ENCODE measurements at places on chromosomes 6 and 20.

DNA sequence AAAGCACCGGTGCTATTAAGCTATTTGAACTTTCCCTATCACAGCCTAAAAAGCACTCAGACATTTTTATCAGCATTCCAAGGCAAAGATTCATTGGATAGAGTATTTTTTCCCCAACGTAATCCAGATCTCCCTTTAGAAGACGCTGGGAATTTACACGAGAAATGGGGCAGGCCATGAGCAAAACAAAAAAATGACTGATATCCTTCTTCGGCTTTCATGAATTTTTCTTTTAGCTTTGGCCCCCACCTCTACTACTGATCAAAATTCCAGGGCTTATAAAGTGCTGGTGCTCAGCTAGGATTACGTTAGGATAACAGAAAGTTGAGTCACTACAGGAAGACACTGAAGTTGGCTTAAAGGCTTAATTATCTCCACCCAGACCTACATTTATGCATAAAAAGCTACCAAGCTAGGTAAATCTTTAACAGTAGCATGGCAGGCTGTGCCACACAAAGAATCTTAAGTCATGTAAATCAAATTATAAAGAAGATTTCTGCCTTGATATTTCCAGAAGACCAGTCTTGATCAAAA, 418.5 kb upstream of the BTBD3 start:
- no peak for DNase-seq

GRCh38 chr6:88163616-88164015, 2.5 kb downstream of the CNR1 start:
- no peak for DNase-seq

GRCh38 chr20:54078296-54078984, 8.0 kb upstream of the BCAS1 start:
- DNase-seq: no peak

DNA sequence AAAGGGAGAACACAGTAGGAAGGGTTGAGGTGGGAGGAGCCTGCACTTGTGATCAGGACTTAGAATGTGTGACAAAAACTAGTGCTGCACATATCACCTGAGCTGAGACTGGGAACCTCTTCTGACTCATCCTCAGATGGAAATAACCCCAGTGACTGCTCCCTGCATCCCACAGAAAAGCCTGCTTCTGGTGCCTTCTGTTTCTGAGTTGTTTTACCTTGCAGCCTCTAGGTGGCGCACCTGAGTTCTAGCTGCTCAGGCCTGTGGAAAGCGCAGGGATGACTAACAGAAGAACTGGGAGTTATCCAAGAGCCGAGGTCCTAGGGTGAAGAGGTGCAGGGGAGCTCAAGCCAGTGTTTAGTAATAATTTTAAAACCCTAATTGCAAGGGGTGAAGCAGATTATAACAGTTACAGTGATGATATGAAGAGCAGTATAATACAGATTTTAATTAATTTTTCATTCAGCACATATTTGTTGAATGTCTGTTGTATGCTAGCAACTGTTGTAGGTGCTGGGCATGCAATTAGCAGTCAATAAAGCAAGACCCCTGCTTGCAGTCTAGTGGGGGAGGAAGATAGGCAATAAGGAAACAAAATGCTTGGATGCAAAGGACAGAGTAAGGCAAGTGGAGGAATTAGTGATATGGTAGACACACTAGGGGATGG, 302.5 kb downstream of the DHX35 start:
- peak; percentile 21 for DNase-seq

DNA sequence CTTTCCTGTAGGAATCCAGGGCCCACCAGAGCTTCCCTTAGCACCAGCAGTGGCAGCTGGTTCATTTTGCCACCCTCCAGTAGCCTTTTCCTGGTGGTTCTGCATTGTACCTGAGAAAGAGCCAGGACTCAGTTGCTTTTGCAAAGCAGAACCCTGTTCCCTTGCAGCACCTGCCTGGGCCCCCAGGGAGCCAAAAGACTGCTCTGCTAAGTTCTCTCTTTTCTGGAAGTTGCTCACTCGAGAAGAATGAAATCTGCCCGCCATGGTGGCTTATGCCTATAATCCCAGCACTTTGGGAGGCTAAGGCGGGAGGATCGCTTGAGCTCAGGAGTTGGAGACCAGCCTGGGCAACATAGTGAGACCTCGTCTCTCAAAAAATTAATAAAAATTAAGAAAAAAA, 24.0 kb downstream of the GHRH start:
- DNase-seq: no peak

GRCh38 chr6:42294759-42295158, 77.1 kb upstream of the MRPS10 start:
- DNase-seq: no peak

GRCh38 chr20:49890471-49891361, 24.6 kb downstream of the SPATA2 start:
- no peak for DNase-seq

GRCh38 chr6:136546331-136546730, 3.9 kb downstream of the MAP7 start:
- no peak for DNase-seq

DNA sequence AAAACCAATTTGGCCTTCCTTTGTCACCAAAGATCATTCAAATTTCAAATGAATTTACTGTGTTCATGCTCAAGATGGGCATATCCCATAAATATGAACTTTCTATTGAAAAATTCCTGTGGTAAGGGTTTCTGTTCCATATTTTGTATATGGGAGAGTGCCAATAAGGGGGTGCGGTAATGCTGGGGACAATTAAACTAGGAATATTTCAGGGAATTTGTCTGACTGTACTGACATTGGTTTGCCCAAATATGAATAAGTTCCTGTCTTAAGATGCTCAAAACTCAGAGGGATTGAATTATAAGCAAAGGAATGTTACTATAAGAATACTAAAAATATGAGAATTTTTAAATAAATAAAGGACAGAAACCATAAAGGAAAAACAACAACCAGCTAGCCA, 553.0 kb upstream of the MARCKS start:
- DNase-seq: no peak

Data from fibroblast of skin of left biceps (primary cell).